NCI-H1436 treated with DMSO at 0.1 percent for 48 hours (cell line): ENCODE measurements at places on chromosomes 16 and 17.

GRCh38 chr16:85593494-85594221, 19.5 kb upstream of the GSE1 start:
- peak; percentile 35 for DNase-seq

- no peak for DNase-seq
Observed at GRCh38 chr17:79185671-79186070, 111.0 kb downstream of the ENGASE start.

- DNase-seq: no peak
Observed at GRCh38 chr16:85002099-85002541, 9.2 kb downstream of the ZDHHC7 start.

DNA sequence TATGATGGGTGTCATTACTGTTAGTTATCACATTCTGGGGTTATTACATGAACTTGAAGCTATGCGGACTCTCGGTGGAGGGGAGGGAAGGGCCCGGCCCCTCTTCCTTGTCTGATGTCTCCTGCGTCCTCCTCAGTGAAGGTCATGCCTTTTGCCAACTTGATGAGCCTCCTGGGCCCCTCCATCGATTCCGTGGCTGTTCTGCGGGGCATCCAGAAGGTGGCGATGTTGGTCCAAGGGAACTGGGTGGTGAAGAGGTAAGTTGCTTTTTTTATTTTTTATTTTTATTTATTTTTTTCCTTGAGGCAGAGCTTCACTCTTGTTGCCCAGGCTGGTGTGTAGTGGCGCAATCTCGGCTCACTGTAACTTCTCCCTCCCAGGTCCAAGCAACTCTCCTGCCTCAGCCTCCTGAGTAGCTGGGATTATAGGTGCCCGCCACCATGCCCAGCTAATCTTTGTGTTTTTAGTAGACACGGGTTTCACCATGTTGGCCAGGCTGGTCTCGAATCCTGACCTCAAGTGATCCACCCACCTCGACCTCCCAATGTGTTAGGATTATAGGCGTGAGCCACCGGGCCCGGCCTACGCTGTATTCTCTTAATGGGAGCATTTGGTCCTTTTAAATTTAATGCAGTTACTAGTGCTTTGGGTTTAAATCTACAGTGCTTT, 21.6 kb downstream of the POLR3E start:
- DNase-seq: no peak

- no peak for DNase-seq
Observed at GRCh38 chr17:27242951-27243350, 51.0 kb upstream of the WSB1 start.

- DNase-seq: no peak
Observed at GRCh38 chr16:63960321-63960720, 1161.5 kb downstream of the CDH11 start.

- DNase-seq: no peak
Observed at GRCh38 chr16:2910441-2910969, 1.2 kb upstream of the FLYWCH1 start.
